ENCODE measurements at places on chromosomes 11 and 22. TPM values are rescaled to one million over a fixed set of nuclear protein-coding genes. Genes with fewer than 3 reads are reported as not detected.

DCHS1 gene
- polyA plus RNA-seq = 14.2 TPM

GRCh38 chr11:86596861-86597586 lies 75.4 kb downstream of the ME3 start:
- no peaks in the 10 kb centered on the region for H3K27me3 ChIP-seq
- no peak overlapping the region for H3K4me3 ChIP-seq
- H3K27ac ChIP-seq = no peak overlapping the region
- no peak for DNase-seq

- no peaks in the 10 kb centered on the region for H3K27me3 ChIP-seq
- H3K36me3 ChIP-seq = no peaks in the 10 kb centered on the region
- H3K4me1 ChIP-seq = peaks cover 33% of the 10 kb centered on the region
- DNase-seq = no peak
- peak overlapping the region; percentile 87 for H3K4me3 ChIP-seq
- peak overlapping the region; percentile 88 for H3K27ac ChIP-seq
These were observed 1.3 kb downstream of the SLC39A13 start for GRCh38 chr11:47409440-47410369.

GRCh38 chr11:130819625-130820024 lies 96.7 kb downstream of the SNX19 start:
- H3K27ac ChIP-seq = no peak overlapping the region
- no peaks in the 10 kb centered on the region for H3K27me3 ChIP-seq
- no peak overlapping the region for H3K4me3 ChIP-seq
- no peaks in the 10 kb centered on the region for H3K36me3 ChIP-seq
- no peaks in the 10 kb centered on the region for H3K4me1 ChIP-seq
- no peak for DNase-seq

DNA sequence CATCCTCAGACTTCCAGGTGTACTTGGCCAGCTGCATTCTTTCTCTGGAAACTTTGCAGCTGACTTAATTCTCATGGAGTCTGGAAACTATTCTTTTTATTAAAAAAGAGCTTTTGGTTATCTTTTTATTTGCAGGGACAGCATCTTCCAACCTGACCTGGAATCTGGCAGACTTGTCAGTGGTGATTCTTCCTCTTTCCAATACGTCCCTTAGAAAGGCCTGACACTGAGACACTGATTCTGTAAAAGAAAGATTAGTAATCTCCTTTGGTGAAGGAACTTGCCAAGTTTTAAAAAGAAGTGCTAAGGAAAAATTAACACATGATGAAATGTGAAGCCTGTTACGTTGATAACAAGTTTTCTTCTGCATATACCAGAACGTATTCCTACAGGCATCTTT lies 440.9 kb upstream of the RAG2 start:
- no peak for DNase-seq
- H3K4me3 ChIP-seq = no peak overlapping the region
- H3K4me1 ChIP-seq = no peaks in the 10 kb centered on the region
- H3K36me3 ChIP-seq = no peaks in the 10 kb centered on the region
- H3K27ac ChIP-seq = no peak overlapping the region

- no peaks in the 10 kb centered on the region for H3K36me3 ChIP-seq
- no peaks in the 10 kb centered on the region for H3K27me3 ChIP-seq
- H3K4me3 ChIP-seq = no peak overlapping the region
- no peak overlapping the region for H3K27ac ChIP-seq
These were observed 30.2 kb downstream of the SLC5A1 start for GRCh38 chr22:32073262-32073661.

GRCh38 chr11:129734654-129735053 lies 81.0 kb upstream of the TMEM45B start:
- no peaks in the 10 kb centered on the region for H3K27me3 ChIP-seq
- H3K4me3 ChIP-seq = no peak overlapping the region
- H3K27ac ChIP-seq = no peak overlapping the region
- H3K4me1 ChIP-seq = no peaks in the 10 kb centered on the region
- no peak for DNase-seq
- no peaks in the 10 kb centered on the region for H3K36me3 ChIP-seq

Measured in testis (tissue), 5 donors.